ENCODE measurements at places on chromosomes 6 and 20. TPM values are rescaled to one million over a fixed set of nuclear protein-coding genes. Genes with fewer than 3 reads are reported as not detected.

Gene RFX6
- 0.06 TPM for polyA plus RNA-seq

Gene CDC40
- 37.0 TPM for polyA plus RNA-seq

Gene LGSN
- 0.26 TPM for polyA plus RNA-seq

Gene FAM162B
- 7.6 TPM for polyA plus RNA-seq

Gene TRIM10
- polyA plus RNA-seq, result 0.47 TPM

Gene HCRTR2
- polyA plus RNA-seq, result 0.49 TPM

Gene OR2H1
- polyA plus RNA-seq, result not detected

Gene BEND6
- polyA plus RNA-seq, result 7.8 TPM

Gene FILIP1
- polyA plus RNA-seq, result 2.7 TPM

Gene LINC00237
- not detected for polyA plus RNA-seq

DNA sequence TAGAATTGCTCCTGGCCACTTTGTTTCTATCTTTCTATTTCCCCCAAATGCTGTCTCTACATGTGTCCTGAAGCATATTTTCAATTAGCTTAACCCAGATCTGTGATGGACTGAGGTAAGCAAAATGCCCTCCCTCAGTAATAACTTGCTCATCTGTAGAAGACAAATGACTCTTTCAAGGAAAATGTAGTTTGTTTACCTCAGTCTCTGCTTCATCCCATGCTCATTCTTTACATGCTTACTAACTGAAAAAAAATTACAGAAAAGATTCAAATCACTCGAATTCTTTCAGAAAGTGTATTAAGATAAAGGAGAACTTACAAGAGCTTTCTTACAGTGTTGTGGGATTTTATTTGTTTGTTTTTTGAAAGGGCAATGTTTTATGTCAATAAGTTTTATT, 531.1 kb downstream of the LMBRD1 start:
- DNase-seq, result no peak

DNA sequence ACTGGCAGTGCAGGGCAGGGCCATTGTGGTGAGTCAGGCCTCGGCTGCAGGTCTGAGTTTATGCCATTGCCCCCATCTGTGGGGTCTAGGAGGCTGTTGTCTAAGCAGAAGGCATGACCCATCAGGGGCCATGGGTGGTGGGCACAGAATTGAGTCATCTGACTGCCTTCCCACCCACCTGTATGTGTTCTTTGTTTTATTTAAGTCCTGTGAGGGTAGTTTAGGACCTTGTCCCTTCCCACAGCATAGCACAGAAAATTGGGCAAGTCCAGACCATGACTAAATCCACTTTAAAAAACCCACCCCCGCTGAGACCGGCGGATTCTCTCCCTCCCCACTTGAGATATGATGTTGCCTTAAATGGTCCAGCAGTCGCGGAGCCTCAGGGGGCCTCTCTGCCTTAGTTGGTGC, 40.3 kb downstream of the ERMARD start:
- no peak for DNase-seq

GRCh38 chr20:38063911-38064530, 30.5 kb downstream of the RPRD1B start:
- no peak for DNase-seq

- DNase-seq, result no peak
Observed at GRCh38 chr20:14710951-14711350, 373.5 kb upstream of the FLRT3 start.

GRCh38 chr20:19785983-19786285, 27.9 kb downstream of the RIN2 start:
- no peak for DNase-seq

DNA sequence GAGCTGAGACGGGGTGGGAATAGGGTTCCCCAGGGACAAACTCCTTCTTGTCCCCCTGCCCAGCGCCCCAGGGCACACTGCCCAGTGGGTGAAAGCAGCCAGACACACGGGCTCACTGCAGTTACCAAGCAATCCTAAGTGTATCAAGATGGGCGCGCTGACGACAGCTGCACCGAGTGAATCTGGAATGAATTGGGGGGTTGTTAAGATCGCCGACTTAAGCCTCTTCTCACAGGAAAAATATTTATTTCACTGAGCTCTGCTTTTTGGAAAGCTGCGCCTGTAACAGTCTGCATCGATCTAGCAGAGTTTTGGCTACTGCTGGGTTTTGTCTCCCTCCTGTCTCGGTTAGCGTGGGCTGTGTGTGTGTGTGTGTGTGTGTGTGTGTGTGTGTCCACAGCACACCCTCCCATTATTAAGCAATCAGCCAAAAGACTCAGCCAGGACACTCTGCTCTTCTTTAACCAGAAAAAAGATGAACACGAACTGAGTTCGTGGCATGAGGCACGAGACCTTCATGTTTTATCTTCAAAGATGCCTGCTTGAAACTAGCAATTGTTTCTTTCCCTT, 35.9 kb downstream of the RIPOR3 start:
- DNase-seq, result no peak

- DNase-seq, result no peak
Observed at GRCh38 chr6:118659513-118660217, 8.3 kb upstream of the CEP85L start.

All from left renal pelvis (tissue), 4 donors.